Activated CD4-positive, CD25-positive, alpha-beta regulatory T cell (primary cell): ENCODE measurements at places on chromosomes 2 and 18.

DNA sequence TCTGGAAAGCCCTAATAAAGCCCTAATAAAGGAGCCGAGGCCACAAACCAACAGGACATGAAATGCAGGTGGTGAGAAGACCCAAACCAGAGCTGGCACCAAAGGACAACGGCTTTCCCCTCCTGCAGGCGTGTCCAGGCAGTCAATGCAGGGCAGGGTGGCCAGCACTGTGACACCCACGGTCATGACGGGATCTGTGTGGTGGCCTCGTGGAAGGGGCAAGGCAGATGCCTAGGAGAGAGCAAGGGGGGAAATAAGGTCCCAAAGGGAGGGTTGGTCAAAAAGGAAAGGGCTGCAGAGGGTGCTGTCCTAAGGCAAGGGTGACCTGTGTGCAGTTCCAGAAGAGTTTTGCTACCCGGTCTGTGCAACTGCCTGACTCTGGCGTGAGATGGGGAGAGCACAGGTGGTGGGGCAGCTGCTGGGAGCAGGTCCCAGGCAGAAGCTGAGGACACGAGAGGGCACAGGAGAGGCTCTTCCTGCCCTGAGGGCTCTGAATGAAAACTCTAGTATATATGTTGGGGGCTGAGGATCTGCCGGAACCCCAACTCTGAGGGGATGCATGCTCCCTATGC lies 156.7 kb downstream of the TPO start:
- DNase-seq: no peak

DNA sequence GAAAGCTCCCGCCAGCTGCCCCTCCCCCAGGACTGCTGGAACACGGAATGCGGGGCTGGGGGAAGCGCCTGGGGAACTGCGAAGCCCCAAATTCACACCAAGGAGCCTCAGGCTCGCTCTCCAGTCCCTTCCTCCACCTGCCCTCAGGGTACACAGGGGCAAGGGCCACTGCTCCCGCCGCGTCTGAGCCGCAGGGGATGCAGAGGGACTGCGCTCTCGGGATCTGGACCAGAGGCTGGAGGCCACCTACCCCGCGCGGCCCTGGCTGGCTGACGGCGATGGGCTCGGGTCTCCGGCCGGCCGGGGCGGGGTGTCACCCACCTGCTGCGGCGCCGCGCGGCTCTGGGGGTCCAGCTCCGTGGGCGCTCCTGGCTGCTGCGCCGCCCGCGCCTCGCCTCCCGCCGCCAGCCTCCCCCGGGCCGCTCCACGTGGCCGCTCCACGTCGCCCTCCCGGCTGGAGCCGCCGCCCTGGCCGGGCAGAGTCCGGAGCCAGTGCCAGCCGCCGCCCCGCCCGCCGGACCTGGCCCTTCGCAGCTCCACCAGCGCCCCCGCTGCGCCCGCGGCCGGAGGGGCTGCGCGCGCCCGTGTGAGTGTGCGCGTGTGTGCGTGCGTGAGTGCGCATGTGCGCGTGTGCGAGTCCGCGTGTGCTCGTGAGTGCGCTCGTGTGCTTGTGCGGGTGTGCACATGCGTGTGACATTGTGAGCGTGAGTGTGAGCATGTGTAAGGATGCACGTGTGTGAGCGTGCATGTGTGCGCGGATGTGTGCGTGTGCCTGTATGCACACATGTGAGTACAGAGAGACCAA lies at the start of gene CGREF1:
Gene CGREF1, minus strand, starts transcription at position 604 of the 805 bp plus-strand sequence. CDS start 14,762 bp downstream, outside the sequence.
- DNase-seq: no peak

GRCh38 chr2:236565212-236565611 lies 4.4 kb upstream of the ACKR3 start:
- DNase-seq: no peak

GRCh38 chr2:219726916-219727315 lies 99.5 kb downstream of the SLC4A3 start:
- DNase-seq: no peak

- no peak for DNase-seq
Observed at GRCh38 chr18:58580623-58581022, 48.3 kb downstream of the ALPK2 start.

GRCh38 chr2:62194558-62195420 lies 1.1 kb upstream of the B3GNT2 start:
- DNase-seq: no peak

DNA sequence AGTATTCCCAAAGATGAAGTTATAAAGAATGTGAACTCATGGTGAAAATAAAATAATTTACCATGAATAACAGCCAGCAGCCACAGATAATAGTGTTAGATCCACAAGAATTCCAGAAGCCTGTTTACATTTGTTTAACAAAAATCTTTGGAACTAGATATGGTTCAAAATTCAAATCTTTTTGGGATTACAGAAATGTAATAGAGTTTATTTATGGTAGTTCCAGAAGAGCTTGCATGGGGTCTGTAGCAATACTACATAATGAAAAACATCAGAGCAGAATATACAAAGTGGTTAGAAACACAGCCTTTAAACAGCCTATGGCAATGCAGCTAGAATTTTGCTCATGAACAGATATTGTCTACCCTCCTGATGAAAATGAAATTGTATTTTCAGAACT lies 179.1 kb downstream of the RDH14 start:
- no peak for DNase-seq

GRCh38 chr2:120564213-120565094 lies 171.2 kb upstream of the GLI2 start:
- DNase-seq: no peak

DNA sequence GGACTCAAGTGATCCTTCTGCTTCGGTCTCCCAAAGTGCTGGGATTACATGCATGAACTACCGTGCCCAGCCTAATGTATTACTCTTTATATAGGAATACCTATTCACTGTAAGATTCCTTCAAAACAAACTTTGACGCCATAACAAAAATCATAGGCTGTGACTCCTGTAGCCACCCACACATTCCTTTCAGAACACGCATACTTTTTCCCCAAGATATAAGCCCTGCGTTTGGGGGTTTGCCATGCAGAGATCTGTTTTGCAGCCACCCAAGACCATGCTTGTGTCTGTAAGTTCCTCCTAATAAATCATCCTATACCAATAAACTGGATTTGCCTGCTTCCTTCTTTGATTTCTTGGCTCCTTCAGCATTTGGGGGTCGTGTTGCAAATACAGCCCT lies 46.0 kb upstream of the STON1 start:
- no peak for DNase-seq

DNA sequence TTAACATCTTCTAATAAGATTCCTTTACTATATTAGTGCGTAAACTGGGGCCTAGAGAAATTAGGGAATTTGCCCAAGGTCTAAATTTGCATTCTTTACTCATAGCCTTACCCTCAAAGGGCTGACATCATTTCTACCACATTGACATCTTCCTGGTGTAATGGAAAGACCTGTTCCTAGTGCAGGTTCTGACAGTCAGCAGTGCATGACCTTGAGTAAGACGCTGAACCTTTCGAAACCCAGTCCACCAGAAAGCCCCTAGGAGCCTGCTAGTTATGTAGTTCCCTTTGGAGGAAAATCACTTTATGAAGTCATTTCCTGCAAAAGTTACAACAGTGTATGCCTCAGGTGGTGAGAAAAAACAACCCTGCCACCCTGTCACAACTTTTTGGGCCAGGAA lies 388.3 kb downstream of the TNS1 start:
- no peak for DNase-seq

DNA sequence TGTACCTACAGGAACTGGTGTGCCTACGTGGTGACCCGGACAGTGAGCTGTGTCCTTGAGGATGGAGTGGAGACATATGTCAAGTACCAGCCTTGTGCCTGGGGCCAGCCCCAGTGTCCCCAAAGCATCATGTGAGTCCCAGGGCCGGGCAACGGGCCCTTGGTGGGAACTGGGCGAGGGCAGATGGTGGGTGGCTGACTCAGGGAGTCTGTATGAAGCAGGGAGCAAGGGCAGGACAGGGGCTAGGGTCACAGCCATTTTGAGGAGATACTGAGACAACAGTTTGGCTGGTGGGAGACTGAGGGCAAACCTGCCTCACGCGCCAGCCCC lies 1.7 kb downstream of the EMILIN1 start:
- no peak for DNase-seq

DNA sequence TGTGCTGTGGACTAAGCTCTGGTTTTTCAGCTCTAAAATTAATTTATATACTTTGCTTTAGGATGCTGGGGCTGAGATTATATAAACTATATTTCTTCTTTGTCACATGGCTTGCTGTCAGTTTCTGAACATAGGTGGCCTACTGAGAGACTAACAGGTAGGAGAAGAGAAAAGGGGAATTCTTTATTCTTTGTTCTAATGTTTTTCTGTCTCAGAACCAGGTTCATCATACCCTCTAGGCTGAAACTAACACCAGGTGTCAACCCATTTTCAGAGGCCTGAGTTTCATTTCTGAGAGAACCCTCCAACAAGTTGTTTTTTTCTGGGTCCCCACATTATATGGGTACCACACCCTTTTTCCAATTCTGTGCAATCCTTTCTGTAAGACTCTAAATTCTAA lies 843.6 kb downstream of the TRIB2 start:
- no peak for DNase-seq

DNA sequence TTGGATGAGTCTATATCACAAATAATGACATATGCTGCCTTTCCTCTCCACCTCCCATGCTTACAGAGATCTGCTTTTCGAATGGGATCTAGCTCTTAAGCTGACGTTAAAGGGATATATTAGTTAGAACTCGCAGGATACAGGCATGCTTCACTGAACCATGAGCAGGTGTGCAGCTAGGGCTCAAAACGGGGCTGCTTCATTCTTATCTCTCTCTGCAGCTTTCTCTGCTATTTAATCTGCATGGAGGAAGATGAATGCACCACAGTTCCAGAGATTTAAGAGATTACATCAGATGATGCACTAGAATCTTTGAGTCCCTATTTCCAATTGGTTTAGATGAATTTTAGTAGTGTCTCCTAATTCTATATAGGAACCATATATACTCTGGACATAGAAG lies 327.0 kb downstream of the RAD51AP2 start:
- no peak for DNase-seq

DNA sequence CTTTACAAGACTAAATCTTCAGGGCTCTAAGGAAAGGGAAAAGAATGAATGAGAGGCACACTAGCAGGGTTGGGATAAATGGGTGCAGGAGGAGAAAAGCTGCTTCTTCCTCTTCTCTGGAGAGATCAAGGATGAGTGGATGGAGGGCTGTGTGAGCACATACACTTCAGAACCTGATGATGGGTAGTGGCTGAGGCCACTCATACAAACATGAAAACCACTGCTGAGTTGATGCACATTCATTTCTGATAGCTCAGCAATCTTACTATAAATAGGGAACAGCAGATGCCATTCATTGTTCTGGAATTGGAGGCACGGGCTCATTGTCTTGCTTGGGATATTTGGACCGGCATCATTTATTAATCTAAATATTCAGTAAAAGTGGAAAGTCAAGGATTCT lies 152.4 kb upstream of the KCTD1 start:
- DNase-seq: no peak
